Dermis blood vessel endothelial cell (primary cell): ENCODE measurements at places on chromosomes 12 and 14. TPM values are rescaled to one million over a fixed set of nuclear protein-coding genes. Genes with fewer than 3 reads are reported as not detected.

ADGRD1 gene
- total RNA-seq, result 0.17 and 0.33 TPM in 2 replicates

ASCL1 gene
- not detected in 2 replicates for total RNA-seq

RFX4 gene
- total RNA-seq, result not detected in 2 replicates

IL22 gene
- not detected in 2 replicates for total RNA-seq

TMCC3 gene
- 27.8 and 34.5 TPM in 2 replicates for total RNA-seq

P2RX2 gene
- 0.17 TPM in 1 of 2 replicates, not detected in the other for total RNA-seq

CLECL1 gene
- total RNA-seq, result not detected in 2 replicates

OR6C2 gene
- total RNA-seq, result not detected in 2 replicates

CCDC197 gene
- not detected in 2 replicates for total RNA-seq

C1QL4 gene
- under 0.01 TPM in 1 of 2 replicates, not detected in the other for total RNA-seq

KRT2 gene
- total RNA-seq, result not detected in 2 replicates

SLC6A15 gene
- 0.51 and 2.2 TPM in 2 replicates for total RNA-seq
